NCI-H2081 treated with DMSO at 0.1 percent for 48 hours (cell line): ENCODE measurements at places on chromosomes 3 and 15.

DNA sequence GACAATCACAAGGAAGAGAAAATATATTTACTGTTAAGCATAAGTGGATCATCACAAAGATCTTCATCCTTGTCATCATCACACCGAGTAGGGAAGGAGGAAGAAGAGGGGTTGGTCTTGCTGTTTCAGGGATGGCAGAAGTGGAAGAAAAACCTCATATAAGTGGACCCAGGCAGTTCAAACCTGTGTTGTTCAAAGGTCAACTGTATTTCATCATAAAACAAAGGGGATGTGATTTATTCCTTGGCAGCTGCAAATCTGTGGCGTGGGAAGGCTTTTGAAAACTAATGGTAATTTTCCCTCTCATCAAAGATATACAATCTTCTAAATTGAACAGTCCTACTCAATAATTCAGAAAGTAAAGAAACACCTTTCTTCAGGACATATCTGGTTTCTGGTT lies 129.9 kb upstream of the ABI3BP start:
- DNase-seq = no peak

- DNase-seq = no peak
Observed at GRCh38 chr3:30501526-30501925, 104.9 kb upstream of the TGFBR2 start.

DNA sequence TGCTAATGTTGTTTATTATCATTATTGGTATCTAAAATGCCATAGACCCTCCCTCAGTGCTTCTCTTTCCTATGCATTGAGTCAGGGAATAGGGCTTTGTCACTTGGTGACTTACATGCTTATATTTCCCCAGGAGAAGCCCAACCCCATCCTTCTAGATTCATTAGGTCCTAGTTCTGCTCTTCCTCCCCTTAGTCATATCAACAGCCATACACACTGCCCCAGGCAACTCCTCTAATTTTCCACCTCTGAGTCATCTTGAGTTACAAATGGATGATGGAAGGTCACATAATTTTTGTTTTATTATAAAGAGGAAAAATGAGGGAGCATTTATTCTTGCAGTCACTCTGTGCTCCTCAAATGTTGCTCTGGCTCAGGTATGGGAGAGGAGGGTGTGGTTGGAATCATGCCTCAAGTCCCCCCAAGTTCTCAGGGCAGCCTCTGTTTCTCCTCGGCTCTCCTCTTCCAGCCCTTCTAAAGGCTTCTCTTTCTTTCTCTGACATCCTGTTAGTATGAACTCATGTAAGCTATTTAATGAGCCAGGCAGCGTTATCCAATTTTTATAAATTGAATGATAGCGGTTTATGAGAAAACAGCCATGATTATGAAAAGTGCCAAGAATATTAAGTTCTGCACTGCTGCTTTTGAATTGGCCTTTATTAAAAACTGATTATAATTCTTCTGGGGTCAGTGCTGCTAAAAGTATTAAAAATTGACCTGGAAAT lies 45.6 kb upstream of the FSTL1 start:
- DNase-seq = no peak

DNA sequence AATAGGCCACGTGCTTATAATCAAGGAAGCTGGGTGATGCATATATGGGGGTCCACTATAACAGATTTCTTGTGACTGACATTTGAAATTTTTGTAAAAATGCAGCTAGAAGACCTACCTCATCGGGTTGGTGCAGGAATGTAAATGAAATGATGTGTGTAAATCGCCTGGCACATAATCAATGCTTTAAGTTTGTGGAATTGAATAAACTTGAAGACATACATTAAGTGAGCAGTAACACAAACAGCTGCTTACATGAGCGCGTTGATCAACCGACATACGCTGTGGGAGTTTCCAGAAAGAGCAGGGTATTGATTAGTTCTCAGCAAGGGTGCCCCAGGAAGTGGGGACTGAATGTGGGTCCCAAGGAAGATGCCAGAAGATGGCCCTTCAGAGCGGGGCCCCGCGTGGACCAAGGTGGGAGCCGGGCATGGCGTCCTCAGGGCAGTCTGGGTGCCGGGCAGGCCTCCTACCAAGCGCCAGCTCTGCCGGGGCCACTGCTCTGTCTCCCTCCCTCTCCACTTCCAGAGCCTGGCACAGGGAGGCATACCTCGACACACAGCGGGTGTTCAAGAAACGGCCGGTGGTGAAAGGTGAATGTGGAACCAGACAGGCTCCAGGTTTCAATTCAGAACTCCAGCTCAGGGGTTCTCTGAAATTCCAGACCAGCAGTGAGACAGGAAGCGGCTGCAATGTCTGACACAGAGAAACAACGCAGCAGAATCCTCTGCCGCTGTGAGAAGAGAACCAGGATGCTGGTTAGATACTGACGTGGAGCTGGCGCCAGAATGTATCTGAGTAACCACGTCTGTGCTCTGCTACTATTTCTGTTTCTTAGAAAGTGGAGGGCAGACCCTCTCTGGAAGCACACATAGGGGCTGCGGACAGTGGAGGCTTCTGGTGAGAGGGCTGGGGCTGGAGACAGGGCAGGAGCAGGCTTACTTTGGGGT lies 12.6 kb downstream of the BFSP2 start:
- DNase-seq = no peak

- DNase-seq = no peak
Observed at GRCh38 chr3:27712136-27713077, 9.7 kb downstream of the EOMES start.

DNA sequence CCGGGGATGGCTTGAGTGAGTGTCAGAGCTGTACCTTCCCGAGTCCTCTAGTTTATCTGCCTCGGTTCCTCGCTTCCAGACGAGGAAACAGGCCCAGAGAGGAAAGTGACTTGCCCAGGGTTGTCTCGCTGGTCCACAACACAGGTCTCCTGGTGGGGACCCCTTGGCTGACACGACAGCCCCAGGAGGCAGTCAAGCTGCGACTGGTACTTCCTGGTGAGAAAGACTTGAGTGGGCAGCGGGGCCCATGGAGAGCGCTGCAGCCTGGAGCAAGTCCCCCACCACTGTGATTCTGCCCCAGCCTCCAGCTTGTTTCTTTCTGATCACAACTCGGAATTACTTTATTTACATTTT lies 600 bp upstream of the CHRNA5 start:
- DNase-seq = no peak

DNA sequence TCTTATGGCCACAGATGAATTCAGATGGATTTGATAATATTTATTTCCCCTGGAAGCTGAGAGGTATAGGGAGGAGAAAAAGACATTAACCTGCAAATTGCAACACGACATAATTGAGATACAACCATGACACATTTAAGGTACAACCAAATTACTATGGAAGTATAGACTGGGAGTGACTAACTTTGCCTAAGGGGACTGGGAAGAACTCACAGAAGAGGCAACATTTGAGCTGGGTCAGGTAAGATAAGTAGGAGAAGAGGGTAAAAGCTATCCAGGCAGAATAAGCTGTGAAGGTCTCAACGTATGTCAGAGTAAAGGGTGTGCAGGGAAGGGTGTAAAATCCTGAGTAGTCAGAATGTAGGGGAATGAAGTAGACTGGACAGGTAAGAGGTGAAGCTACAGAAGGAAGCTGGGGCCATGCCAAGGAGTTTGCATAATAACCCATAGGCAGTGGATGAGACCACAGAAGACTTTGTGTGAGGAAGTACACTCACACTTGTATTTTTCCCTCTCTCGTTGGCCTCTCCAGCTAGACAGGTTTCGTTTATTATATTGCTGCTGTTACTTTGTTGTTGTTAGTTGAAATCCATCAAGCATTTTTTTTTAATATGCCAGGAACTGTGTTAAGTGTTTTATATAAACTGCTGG lies 28.0 kb upstream of the PTX3 start:
- no peak for DNase-seq

DNA sequence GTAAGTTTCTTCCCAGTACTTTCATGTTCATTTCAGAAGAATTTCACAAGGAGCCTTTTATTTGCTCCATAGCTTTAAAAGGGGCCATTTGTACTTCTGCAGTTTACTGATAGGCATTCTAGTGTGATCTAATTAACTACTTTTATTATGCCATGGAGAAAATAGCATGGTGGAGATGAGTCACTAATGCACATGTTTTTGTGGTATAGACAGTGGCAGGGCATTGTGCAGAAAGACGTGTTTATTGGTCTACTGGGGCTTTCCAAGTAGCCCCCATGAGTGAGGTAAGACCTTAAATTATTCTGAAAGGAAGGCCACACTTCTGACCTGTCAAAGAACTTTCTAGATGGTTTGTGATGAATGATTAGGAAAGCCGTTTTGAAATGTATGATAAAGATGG lies 810.0 kb upstream of the NR2F2 start:
- DNase-seq = no peak

GRCh38 chr15:80382285-80382684 lies 21.9 kb upstream of the ARNT2 start:
- no peak for DNase-seq

GRCh38 chr15:67967871-67968431 lies 86.2 kb upstream of the PIAS1 start:
- no peak for DNase-seq

DNA sequence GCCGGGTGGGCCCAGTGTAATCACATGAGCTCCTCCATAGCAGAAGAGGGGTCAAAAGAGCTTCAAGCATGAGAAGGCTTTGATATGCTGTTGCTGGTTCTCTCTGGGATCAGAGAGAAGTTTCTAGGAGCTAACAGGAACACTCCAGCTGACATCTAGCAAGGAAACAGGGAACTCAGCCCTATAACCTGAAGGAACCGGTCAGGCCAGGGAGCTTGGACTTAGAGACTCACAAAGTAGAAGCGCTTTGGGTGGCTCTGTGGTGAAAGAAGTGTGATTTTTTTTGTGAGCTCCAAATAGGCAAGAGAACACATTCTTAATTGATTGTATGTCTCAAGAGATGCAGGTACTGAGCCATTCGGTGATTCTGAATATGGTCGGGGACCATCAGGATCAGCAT lies 26.2 kb upstream of the EPHB1 start:
- no peak for DNase-seq

GRCh38 chr3:60333710-60334109 lies 917.5 kb downstream of the FHIT start:
- DNase-seq = no peak

DNA sequence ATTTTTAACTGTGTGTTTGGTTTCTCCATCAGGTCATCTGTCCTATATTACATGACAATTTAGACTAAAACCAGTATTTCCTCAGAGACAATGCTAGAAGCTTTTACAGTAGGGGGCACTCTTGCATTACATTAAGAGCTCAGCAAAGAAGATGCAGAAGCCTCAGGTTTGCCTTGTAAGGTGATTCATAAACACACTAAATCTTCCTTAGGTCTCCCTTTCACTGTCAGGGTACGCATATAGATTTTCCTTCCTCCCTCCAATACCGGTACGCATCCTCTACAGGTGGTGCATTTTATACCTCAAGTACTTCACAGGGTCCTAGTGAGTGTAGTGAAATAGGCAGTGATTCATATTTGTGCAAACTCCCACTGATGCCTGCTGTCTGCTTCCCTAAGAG lies 46.5 kb downstream of the CD86 start:
- DNase-seq = peak; percentile 81

- no peak for DNase-seq
Observed at GRCh38 chr3:58164906-58165821, 45.6 kb downstream of the DNASE1L3 start.

DNA sequence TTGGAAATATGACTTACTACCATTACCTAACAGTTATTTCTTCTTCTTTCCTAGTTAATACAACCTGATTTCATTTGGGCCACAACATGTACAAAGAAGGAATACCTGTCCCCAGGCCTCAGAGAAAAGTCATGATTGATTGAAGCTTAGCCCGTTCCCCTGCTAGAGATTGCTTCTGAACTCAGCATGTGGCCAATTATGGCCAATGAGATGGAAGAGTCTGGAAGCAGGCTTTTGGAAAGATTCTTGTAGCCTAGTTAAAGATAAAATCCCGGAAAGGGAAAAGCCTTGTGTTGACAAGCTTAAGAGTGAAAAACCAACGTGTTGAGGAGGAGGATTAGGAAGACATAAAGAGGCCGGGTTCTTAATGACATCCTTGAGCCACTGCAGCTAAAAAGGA lies 17.0 kb upstream of the TM6SF1 start:
- no peak for DNase-seq

- no peak for DNase-seq
Observed at GRCh38 chr3:3776607-3777006, 22.6 kb upstream of the LRRN1 start.

DNA sequence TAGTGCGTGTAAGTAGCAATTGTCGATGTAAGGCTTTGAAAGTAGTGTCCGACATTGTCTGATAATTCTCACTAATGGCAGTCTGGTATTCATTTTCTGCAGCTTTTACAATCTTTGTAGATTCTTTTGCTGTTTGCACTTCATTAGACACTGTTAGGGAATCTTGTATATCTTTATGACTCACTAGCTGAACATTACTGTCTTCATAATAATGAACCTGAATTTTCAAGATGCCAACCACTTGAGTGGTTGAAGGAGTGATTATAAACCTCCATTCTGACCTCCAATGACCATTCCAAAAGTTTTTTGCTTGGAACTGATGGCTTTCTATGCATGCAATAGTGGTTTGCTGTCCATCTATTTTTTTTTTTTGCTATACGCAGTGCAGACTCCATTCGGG lies 76.4 kb upstream of the MFGE8 start:
- DNase-seq = no peak

DNA sequence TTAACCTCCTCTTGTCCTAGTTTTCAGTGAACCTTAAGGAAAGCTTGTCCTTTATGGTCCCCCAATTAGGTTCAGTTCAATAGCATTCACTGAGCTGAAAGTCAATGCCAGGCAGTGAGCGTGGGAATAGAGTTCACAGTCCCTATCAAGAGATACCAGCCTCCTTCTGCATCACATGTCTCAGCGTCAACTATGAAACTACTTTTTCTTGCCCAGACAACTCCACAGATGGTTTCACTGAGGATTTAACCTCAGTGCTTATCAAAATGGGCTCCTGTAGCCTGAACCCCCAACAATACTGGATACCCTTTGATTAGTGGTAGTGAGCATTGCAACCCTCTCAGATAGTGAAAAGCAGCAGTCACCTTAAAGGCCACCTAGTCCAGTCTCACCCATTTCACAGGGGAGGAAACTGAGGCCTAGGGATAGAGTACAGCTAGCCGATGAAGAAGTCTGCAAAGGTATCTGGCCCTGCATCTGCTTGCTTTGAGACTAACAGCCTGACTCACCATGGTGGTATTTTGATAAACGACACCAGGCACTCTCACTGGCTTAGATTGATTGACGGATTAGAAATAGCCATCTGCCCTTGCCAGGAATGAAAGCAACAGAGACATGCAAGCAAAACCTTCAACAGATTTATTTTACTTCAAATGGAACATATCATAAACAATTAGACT lies 1.6 kb upstream of the UBA3 start:
- no peak for DNase-seq

DNA sequence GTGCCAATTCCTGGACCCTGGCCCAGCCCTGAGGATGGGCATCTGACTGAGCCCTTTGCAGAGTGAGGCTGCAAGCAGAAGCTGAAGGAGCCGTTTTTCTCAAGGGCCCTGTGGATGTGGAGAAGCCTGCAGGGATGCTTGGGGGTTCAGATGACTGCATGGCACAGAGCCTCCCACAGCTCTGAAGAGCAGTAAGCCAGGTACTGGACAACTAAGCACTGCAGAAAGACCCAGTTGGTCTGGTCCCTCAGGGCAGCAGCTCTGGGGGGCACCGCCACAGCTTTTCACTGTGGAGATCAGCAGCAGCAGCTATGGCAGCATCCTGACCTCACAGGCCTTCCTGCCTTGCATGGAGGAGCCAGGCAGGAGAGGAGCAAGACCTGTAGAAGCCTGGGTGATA lies 67.6 kb downstream of the CRYGS start:
- no peak for DNase-seq

- no peak for DNase-seq
Observed at GRCh38 chr3:56969851-56970250, 90.6 kb upstream of the SPATA12 start.
